Psoas muscle (tissue), 8 donors: ENCODE measurements at places on chromosomes 5 and 9. TPM values are rescaled to one million over a fixed set of nuclear protein-coding genes. Genes with fewer than 3 reads are reported as not detected.

GRCh38 chr9:120383999-120384924 is 195.7 kb downstream of the CDK5RAP2 start:
- peak; percentile 34 for DNase-seq

GRCh38 chr5:34598177-34598794 is 57.8 kb upstream of the RAI14 start:
- no peak for DNase-seq

Gene CDH6
- 0.93 TPM for total RNA-seq

DNA sequence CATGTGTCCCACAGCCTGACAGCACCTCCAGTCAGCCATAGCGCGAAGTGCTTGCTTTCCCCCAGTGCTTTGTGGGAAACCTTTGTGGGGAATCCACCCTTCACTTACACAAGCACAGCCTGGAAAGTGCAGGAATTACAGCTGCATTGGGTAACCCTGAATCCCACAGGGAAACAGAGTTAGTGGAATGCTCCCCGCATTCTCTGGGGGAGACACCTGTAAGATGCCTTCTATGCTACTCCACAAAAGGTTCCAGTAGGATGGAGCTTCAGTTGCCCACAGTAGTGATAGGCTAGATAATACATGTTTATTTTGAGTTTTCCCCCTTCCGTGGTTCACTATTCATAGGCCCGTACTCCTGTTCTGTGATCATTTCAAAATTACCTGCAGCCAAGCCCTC is 60.3 kb downstream of the TLE4 start:
- no peak for DNase-seq

GRCh38 chr9:101737705-101738565 is 512 bp downstream of the GRIN3A start:
- peak; percentile 48 for DNase-seq

DNA sequence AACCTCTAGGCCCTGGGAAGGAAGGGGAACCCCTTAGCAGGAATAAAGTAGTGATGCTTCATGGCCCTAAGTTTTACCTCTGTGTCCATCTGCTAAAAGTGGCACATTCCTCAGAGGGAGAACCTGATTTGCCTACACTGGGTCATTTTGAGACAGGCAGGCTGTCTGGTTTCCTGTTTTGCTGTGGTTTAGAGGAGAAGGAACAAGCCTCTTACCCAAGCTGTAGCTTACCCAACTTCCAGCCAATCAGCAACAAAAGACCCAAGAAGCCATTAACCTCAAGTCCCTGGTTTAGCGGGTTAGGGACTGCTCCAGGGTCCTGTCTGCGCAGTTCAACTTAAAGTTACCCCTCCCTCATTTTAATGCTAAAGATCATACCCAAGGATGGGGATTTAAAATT is 411.0 kb downstream of the MAT2B start:
- no peak for DNase-seq

GRCh38 chr5:17241635-17242034 is 24.2 kb downstream of the BASP1 start:
- DNase-seq, result no peak

Gene PTGDS
- 71.2 TPM for total RNA-seq

GRCh38 chr5:170368586-170368985 is 20.6 kb downstream of the KCNMB1 start:
- DNase-seq, result no peak

DNA sequence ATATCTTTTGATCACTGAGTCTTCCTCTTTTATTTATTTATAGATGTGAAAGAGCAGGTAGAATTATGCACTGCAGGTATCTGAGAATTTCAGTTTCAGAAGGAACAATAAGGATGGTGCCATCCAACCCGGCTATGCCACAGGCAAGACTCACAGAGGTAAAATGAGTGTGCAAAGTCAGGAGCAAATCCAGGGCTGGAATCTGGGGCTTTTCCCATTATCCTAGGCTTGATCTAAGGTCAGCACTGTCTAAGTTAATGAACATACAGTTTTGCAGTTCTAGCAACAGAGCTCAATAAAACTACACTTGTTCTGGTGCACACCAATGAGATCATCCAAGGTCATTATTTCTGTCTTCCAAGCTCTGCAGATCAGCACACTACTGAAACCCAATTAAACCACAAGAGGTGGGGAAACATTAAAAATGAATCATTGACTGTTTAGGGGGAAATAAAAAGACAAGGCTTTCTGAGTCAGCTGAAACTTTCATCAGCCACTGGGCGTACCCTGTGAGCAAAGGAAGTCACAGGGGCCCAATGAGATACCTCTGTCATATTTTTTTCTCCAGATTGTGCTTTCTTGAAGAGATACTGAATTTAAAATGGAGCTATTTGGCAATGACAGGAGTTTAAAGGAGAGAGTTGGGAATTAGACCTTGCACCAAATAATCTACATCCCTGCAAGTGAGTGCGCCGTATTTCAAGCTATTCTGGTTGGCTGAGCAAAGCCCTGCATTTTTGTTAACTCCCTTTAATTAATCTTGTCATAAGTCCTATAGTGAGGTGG is 662.2 kb upstream of the ZNF608 start:
- DNase-seq, result no peak

- no peak for DNase-seq
Measured at GRCh38 chr5:142191776-142192175, 83.2 kb downstream of the NDFIP1 start.

DNA sequence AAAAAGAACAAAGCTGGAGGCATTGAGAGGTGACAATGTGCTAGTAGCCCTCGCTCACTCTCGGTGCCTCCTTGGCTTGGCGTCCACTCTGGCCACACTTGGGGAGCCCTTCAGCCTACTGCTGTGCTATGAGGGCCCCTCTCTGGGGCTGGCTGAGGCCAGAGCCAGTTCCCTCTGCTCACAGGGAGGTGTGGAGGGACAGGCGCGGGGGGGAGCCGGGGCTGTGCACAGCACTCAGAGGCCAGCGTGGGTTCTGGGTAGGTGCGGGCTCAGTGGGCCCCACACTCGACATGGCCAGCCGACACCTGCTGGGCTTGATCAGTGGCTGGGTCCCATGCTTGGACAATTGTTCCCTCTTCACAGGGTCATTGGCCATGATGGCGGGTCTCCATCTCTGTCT is 202.5 kb upstream of the GRAMD2B start:
- DNase-seq, result no peak

Gene ZBTB26
- 3.1 TPM for total RNA-seq

GRCh38 chr9:93681269-93682154 is 105.1 kb downstream of the PHF2 start:
- DNase-seq, result no peak

- DNase-seq, result no peak
Measured at GRCh38 chr5:14179446-14179845, 36.3 kb downstream of the TRIO start.

DNA sequence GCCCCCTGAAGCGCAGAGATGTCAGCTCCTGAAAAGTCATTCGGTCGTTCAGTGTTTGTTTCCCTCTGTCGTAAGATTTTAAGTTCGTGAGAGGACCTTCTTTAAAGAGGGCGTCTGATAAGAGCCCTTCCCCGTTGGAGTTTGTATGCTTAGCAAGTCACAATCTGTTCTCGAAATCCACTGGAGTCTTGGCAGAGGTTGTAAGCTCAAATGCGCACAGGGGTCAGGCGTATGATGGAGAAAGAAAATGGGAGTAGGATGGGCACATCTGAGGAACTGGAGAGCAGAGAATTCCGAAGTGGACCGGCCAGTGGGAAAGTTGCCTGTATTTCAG is 710 bp downstream of the HSD17B4 start:
- DNase-seq, result no peak

DNA sequence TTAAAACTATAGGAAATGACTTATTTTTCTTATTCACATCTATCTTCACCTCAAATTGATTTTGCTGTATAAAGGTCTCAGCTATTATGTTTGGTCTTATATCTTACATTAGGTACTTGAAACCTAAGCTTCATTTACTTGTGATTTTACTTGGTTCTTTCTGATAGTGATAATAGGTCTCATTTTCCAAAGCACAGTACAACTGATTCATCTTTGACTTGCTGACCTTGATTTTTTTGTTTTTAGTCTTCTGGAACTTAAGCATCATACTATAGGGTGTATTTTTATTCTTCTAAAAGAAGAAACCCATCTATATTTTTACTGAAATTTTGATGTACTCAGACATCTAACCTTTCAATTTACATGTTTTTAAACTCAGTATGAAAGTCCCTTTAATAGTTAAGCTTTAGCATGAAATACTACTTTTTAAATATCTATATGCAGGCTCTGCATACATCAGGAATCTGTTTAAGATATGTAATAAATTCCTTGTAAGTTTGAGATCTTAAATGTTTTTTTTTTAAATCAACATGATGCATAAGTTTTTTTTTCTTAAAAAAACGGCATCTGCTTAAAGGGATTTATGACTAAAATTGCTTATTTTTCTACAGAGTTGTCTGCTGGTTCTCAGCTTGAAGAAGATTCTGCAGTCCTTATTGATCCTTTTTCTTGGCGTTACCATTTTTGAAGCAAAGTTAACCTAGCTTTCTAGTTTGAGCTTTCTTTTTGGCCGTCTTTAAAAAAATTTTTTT is 13.3 kb downstream of the MATR3 start:
- no peak for DNase-seq

DNA sequence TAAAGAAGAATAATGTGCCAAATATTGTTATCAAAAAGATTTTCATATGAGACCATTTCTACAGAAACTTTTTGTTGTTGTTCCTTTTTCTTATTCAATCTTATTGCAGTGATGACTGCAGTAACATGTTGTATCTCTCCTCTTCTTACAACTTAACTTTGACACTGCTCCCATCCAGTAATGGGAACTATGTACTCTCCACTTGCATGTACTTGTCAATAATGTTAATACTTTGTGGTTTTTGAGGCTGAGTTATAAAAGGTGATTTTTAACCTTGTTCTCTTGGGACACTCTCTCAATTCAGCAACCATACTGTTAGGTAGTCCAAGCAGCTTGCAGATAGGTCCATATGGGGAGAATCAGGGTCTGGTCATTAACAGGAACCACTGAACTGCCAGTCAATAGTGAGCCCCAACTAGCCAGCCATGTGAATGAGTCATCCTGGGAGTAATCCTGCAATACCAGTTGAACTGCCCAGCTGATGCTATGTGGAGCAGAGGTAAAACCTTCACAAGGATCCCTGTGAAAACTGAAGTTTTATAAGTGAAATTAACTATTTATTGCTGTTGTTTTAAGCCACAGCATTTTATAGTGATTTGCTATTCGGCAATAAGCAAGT is 199.6 kb upstream of the DAB2 start:
- no peak for DNase-seq

GRCh38 chr9:104984121-104984520 is 56.2 kb upstream of the ABCA1 start:
- DNase-seq, result no peak

GRCh38 chr5:103785569-103785968 is 223.0 kb upstream of the NUDT12 start:
- DNase-seq, result no peak

DNA sequence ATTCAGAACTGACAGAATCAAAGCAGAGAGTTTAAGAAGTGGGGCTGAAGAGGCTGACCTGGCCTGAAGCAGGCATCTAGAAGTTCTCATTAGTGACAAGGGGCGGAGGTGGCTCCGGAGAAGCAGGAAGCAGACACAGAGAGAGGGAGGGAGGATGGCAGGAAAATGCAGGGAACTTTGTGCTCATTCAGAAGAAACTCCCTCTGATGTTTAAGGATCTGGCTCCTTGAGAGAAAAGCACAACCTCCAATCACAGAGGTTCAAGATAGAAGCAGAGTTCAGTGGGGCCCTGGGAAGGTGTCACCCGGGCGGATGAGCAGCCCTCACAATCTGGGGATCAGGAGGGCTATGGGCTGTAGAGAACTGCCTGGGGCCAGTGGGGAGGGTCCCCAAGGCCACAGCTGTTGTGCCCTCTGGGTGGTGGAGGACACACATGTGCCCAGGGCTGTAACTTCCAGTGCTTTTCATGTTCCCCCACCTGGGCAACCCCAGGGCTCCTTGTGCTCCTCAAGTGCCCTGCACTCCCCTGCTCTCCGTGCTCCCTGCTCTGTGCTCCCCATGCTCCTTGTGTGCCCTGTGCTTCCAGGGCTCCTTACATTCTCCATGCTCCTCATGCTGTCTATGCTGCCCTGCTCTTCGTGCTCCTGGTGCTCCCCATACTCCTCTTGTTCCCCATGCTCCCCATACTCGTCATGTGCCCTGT is 51.4 kb downstream of the TRIP13 start:
- DNase-seq, result no peak

Gene DAB2IP
- total RNA-seq, result 47.1 TPM

GRCh38 chr5:34007201-34007620 is 639 bp downstream of the AMACR start:
- no peak for DNase-seq

GRCh38 chr5:36607114-36607571 is 737 bp downstream of the SLC1A3 start:
- DNase-seq, result peak; percentile 63
